ENCODE measurements at places on chromosomes 4 and X. TPM values are rescaled to one million over a fixed set of nuclear protein-coding genes. Genes with fewer than 3 reads are reported as not detected.

The EREG gene
- not detected for total RNA-seq

The TBX22 gene
- not detected for total RNA-seq

The RAB9B gene
- total RNA-seq, result 0.31 TPM

The NOX1 gene
- not detected for total RNA-seq

The MGST2 gene
- total RNA-seq, result 12.8 TPM

The LRIT3 gene
- 0.16 TPM for total RNA-seq

The PPP2R3B gene
- 44.6 TPM for total RNA-seq

The FAT1 gene
- not detected for total RNA-seq

The CWH43 gene
- not detected for total RNA-seq

The FTHL17 gene
- not detected for total RNA-seq

The CRMP1 gene
- not detected for total RNA-seq

The ZNF157 gene
- total RNA-seq, result 0.32 TPM

The CHIC2 gene
- 14.6 TPM for total RNA-seq

The ZCCHC13 gene
- not detected for total RNA-seq

The P2RY4 gene
- 0.45 TPM for total RNA-seq

The VSIG4 gene
- total RNA-seq, result not detected

The HSFX3 gene
- total RNA-seq, result not detected

The ENOX2 gene
- total RNA-seq, result 14.2 TPM

The NDST3 gene
- total RNA-seq, result not detected

The CXXC4 gene
- total RNA-seq, result not detected

The SOD3 gene
- not detected for total RNA-seq

The SORBS2 gene
- total RNA-seq, result not detected

The PNMA6A gene
- total RNA-seq, result 0.10 TPM

The DOK7 gene
- not detected for total RNA-seq

The FGA gene
- not detected for total RNA-seq

The DCK gene
- total RNA-seq, result 74.2 TPM

The GPM6B gene
- total RNA-seq, result not detected

The DGKK gene
- not detected for total RNA-seq

The PASD1 gene
- total RNA-seq, result not detected

The CFAP47 gene
- not detected for total RNA-seq

Data from activated CD8-positive, alpha-beta T cell treated with anti-CD3 and anti-CD28 coated beads, Interleukin-2, amount 10 ng/mL, durations not matched to agents 7 days and 5 days (primary cell).